Inflammatory macrophage treated with lipopolysaccharide for 4 hours (primary cell): ENCODE measurements at places on chromosomes 12 and 14.

DNA sequence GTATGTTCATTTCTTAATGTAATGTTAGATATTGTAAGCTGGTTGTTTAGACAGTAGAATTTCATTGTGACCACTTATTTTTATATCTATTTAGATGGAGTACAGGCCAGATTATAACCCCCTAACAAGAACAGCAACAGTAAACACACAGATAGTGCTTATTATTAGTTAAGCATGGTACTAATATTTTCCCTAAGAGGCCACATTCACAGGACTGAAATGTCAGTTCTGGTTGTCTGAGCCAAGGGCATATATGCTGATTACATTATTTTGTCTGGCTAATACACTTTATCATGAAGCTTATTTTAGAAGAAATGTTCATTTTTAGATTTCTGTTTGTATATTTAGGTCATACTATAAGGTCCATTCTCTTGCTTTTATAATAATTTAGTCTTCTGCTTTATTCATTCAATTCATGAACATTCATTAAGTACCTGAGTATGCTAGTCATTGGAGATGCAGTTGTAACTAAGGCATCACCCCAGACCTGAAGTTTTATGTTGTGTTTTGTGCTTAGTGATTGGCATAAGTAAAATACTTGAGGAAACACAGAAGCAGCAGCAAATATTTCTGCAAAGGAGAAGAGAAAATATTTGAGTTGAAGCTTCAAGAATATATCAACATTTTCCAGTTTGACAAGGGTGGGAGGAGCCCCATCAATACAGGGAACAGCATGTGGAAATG lies 413.7 kb downstream of the RAD51B start:
- DNase-seq: no peak

- no peak for DNase-seq
Observed at GRCh38 chr14:74942181-74942580, 13.2 kb downstream of the PGF start.

DNA sequence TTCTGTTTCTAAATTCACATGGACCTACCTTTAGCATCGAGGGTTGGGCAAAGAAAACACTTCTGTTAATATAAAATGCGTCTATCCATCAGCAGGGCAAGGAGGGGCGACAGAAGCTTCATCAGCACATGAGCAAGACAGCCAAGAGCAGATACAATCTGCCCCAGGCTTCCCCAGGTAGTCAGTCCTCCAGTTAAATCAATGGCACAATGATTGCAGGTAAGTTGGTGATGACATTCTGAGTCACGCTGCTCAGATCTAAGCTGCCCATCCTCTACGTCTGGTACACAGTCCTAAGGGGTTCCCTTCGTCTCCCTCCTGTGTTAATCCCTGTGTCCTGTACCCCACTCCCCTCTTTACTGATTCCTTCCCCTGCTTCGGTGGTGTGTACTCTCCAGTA lies 38.8 kb downstream of the MAP3K9 start:
- DNase-seq: no peak

DNA sequence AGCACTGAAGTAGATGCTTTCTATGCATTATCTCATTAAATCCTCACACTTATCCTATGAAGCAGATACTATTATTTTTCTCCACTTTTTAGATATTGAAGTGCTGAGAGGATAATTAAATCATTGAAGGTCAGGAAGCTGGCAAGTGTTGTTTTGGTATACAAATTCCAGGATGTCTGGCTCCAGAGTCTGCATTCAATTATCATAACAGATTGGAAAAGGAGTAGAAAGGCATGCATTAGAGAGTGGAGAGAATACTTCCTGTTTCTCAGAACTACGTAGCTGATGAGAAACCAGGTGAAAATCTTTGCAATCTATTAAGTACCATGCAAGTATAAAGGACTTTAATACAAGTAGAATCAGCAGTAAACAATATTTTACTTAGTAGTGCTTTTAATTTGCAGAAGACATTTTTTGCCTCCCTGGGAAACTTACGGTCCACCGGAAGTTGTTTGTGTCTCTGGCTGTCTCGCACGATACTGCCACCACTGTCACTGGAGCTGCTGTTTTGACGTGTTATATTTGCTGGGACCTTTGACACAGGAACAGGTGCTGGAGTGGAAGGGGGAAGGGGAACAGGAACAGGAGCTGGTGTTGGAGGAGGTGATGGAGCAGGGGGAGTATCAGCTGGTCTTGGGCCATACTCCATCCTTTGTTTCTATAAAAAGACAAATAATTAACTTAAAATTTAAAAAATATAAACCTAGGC lies 158.0 kb downstream of the EPS8 start:
- no peak for DNase-seq

GRCh38 chr12:51815571-51815970 lies 32.9 kb downstream of the FIGNL2 start:
- no peak for DNase-seq

DNA sequence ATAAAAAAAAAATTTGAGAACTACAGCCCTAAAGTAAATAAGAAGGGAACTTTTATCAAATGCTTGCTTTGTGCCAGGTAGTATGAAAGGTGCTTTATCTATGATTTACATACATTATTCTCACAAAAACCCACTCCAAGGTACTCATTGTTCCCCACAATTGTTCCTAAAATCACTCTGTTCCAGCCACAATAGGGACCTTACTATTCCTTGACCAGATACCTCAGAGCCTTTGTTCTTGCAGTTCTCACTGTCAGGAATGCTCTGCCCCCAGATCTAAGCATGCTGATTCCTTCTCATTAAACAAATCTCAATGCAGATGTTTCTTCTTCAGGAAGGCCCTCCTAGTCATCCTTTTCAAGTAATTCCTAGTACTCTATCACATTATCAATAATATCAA lies 60.2 kb downstream of the PPP1R12A start:
- no peak for DNase-seq

- DNase-seq: peak; percentile 58
Observed at GRCh38 chr12:107027636-107028053, 40.7 kb upstream of the MTERF2 start.

GRCh38 chr12:90672081-90672480 lies 282.9 kb downstream of the CCER1 start:
- DNase-seq: no peak

DNA sequence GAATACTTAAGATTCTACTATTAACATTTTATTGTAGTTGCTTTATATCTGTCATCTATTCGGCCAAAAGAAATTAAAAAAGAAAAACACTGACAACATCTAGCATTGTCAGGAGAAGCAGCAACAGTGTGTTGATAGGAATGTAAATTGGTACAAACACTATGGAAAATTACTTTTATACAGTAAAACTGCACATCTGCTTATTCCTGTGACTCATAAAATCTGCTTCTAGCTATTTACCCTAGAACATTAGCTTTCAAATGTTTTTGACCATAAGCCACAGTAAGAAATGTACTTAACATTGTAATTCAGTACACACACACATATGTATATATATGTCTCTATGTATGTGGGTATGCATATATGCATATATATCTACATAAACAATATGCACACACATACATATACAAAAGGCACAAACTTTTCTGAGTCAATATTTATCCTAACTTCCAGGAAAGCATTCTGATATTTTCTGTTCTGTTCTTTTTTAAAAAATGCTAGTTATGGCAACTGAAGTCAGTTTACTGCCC lies 278.9 kb upstream of the GARIN2 start:
- DNase-seq: no peak

- DNase-seq: peak; percentile 98
Observed at GRCh38 chr12:11719678-11720099, 70.2 kb downstream of the ETV6 start.

GRCh38 chr14:64098120-64098519 lies 196.1 kb downstream of the ESR2 start:
- DNase-seq: no peak
